Activated T-helper 1 cell treated with anti-CD3 and anti-CD28 coated beads, Interleukin-2, amount 50 U/mL, for 16 hours (primary cell): ENCODE measurements at places on chromosomes 2 and 18.
A peak's percentile ranks its signal among the peaks of the same experiment; 100 is the strongest.

DNA sequence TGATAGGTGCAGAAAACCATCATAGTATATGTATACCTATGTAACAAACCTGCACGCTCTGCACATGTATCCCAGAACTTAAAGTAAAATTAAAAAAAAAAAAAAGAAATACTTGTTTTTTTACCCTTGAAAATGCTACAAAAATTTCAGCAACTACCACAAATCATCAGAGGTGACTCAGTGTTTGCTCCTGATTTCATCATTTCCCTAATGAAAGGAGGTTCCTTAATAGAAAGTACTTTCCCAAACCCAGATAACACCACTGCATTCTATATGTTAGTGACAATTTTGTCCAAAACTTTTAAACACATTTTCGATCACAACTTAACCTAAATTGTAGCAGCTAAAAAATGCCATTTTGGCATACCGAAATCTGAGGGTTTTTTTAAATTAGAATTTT is 163.3 kb downstream of the SLC39A10 start:
- DNase-seq, result no peak

GRCh38 chr2:36433311-36434217 is 78.0 kb downstream of the CRIM1 start:
- DNase-seq, result no peak

- DNase-seq, result no peak
Measured at GRCh38 chr2:122389694-122390093, 634.2 kb downstream of the TSN start.

DNA sequence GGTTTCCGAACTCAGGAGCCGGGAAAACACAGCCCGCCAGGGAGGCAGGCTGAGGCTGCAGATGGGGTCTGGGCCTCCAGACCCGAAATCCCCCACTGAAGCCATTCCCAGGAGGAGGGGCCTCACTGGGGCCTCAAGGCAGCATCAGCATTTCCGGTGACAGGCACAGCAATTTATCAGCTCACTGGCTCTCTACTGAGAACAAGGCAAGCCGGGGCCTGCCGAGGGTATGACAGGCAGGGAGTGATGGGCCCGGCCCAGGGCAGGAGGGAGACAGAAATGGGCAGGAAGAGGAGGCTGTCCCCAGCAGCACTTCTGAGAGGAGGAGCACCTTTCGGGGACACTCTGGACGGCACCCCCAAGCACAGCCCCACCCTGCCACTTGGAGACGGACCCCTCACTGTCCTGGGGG is 12.5 kb downstream of the SDC1 start:
- DNase-seq, result no peak

DNA sequence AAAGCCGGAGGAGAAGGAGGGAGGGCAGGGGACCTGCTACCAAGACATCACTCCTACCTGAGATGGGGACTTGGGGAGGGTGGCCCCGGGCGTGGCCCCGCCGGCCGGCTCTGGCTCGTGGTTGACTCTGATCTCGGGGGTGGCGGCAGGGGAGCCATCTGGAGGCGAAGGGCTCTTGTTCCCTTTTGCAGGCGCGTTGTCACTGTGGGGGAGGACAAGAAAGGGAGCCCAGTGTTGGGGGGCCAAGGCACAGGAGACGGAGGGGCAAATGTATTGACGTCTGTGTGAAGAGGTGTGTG is 48.1 kb downstream of the BIN1 start:
- DNase-seq, result no peak

- no peak for DNase-seq
Measured at GRCh38 chr18:6056171-6056910, 161.0 kb upstream of the TMEM200C start.

- DNase-seq, result peak; percentile 34
Measured at GRCh38 chr2:25314514-25315315, 27.0 kb downstream of the DNMT3A start.

- no peak for DNase-seq
Measured at GRCh38 chr18:35180455-35180854, 60.4 kb upstream of the ZNF397 start.

DNA sequence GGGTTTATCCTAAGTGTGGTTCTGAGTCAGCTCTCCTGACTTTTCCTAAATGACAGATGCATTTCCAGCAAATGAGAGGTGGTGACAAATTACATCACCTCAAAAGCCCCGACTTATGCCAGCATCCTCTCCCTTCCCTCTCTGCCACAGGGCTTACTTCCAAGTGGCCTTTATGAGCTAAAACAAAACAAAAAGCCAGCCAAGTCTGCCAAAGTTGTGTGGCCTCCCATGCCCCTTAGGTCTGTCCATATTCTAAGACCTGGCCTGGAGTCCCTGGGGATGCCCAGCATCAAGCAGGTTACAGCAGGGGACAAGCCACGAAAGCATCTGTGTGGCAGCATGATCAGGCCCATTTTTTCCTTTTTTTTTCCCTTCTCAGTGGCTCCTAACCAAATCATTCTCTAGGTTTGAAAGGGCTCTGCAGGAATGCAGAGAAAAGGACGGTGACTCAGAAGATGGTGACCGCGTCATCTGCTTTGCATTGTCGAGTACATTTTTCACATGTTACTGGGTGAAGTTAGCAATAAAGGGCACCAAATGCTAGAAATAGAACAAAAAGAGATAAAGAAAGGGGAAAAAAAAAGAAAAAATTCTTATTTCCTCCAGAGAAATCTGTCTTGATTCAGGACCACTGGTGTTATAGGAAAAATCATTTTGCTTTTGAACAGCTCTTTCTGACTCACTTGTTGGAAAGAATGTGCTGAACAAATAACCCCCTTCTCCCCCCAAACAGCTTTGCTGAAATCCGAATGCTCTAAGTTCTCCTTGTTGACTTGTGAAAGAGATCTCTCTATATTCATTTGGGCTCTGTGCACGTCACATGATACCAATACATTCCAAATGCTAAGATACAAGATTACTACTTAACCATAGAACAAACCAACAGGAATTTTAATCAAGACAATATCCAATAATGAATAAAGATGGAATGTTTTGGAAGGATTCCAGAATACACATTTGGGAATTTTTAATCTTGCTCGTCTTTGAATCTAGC is 178.7 kb downstream of the EN1 start:
- no peak for DNase-seq

DNA sequence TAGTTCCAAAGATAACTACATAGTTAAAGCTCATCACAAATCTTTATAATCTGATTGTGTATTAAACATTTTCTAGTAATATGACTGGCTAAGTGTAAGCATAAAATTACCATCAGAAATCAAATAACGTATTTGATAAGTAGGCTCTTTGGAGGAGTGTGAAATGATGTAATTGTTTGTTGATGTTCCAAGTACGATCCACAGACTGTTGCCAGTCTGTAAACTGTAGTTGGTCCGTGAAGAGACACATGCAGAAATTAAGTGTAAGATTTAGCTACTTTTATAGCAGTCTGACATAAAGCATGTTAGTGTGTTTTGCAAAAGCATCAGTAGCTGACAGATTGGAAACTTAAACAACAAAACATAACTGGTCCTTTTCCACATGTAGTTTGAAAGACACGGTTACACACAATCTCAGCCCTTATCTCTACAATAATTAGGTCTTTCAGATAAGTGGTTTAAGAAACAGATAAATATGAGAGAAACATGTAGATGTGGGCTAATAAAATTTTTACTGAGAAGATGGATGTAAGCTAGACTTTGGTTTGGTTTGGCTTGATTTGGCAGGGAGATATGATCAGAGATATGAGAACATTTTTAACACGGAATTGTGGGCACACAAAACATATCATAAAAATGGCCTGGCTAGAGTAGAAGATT is 115.0 kb upstream of the EPB41L5 start:
- DNase-seq, result no peak

- no peak for DNase-seq
Measured at GRCh38 chr2:237236188-237236587, 150.5 kb downstream of the COPS8 start.

DNA sequence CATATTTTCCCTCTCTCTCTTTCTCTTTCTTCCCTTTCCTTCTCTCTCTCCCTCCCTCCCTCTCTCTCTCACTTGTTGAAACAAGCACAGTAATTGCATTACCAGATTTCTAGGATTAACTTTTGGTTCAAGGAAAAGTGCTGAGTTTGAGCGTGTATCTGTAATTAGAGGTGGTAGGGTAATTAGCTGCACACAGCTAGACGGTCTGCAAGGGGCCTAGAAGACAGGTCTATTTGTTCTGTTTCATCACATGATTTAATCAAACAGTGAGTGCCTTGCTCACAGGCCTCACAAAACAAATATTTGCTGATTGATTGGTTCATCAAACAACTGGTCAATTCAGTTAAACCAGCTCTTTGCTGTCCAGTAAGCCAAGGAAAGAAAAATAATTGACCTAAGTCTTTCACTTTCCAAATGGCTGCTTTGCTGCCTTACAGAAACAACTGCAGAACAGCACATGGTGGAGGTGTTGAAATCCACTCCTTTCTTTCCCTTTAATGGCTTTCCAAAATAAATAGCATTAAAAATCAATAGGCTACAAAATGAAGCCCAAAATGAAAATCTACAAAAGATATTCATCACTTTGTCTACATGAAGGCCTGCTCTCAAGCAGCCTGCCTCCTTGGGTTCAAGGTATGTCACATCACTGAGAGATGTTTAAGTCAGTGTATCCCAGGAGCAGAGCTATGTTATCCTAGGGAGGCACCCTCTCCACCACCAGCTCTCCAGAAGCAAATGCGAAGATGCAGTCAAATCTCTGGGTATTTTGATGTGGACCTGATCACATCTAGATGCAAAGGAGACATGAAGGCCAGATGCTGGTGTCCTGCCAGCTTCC is 264.4 kb upstream of the SIX2 start:
- no peak for DNase-seq

- DNase-seq, result no peak
Measured at GRCh38 chr2:67895227-67895941, 167.4 kb downstream of the C1D start.

- no peak for DNase-seq
Measured at GRCh38 chr2:112152476-112153178, 14.4 kb downstream of the FBLN7 start.
